Activated CD4-positive, alpha-beta T cell treated with anti-CD3 and anti-CD28 coated beads for 4 hours (primary cell): ENCODE measurements at places on chromosomes 12 and 14.

GRCh38 chr14:33524244-33524643, 426.6 kb downstream of the EGLN3 start:
- no peak for DNase-seq

DNA sequence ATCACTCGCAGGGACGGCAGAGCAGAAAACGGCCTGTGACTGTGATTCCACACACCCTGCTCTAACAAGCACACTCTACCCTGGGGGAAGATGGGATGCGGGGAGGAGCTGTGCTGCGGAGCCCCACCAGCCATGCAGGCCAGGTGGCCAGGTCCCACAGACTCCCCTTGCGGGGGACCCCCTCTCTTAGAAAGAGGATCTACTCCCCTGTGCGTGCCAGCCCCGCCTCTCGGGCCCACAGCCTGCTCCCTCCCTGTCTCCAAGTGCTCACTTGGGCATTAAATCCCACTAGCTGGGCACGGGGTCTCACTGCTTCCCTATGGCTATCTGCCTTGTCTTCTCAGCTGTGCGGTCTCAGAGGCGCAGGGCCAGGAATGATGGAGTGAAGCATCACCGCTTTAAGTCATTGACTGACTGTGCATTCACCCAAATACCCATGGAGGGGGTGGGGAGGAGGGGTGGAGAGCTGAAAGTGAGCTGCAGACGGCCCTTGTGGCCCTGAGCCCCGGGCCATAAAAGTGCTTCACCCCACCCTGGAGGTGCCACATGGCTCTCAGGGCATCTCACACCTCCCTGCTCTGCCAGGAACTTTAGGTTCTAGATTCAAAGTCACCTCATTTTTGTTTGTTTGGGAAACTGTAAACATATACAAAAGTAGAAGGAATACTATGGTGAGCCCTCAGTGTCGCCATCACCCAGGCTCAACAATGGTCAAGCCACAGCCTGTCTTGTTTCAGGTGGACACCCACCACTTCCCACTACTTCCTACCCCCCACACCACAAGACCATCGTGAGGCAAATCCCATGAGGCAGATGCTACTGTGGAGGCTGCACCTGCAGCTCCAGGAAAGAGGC, 9.4 kb downstream of the STX2 start:
- no peak for DNase-seq

- DNase-seq, result no peak
Measured at GRCh38 chr14:22492622-22493542, 96.1 kb downstream of the DAD1 start.

- no peak for DNase-seq
Measured at GRCh38 chr14:49193332-49194065, 392.7 kb downstream of the RPS29 start.

DNA sequence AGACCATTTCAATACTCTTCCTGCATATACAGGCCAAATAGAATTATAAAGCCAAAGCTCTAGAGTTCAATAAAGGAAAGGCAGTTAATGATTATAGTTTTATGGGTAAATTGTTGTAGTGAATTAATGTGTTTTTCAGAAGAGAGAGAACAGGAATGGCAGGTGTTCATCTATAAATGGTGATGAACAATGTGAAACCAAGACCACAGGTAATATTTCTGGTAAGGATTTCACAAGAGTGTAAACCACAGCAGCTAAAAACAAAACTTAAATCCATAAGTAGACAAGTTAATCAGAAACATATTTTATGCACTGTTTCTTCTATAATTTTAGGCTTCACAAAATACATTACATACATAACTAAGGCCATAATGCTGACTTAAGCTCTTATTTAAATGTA, 204.4 kb downstream of the SYT1 start:
- no peak for DNase-seq

DNA sequence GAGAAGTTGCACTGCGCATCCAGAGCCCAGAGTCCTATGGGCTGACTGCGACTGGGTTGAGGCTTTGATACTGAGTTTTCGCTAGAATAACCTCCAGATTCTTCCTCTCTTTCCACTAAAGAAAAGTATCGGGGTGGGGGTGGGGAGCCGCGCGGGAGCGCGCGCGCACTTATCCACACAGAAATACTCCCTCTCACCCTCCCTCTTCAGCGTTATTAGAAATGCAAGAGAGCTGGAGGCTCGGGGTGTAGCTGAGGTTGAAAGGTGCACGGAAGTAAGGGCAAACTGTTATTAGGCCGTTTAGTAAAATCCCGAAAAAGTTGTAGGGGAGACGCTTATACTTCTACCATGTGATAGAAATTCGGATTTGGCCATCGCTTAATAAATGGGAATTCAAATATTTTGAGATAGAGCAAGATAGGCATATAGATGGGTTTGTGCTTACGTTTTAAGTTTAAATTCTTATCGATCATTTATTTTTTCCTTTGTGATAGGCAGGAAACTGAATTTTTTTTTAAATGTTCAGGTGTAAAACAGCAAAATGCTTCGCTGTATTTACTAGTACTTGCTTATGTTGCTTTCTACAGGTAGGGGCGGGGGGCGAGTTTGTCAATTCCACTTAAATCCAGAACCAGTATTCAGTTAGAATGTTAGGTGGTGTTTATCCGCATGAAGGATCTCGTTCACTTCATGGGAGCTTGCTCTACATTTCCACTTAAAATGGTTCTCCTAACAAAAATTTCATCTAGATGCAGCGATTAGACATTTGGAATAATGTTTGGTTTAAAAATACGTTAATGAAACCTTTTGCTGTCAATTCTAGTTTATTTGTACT, 1.1 kb downstream of the ARHGAP5 start:
- peak; percentile 11 for DNase-seq

GRCh38 chr14:75294649-75295033, 16.0 kb downstream of the FOS start:
- no peak for DNase-seq

- no peak for DNase-seq
Measured at GRCh38 chr12:51450333-51450732, 25.7 kb downstream of the SLC4A8 start.

DNA sequence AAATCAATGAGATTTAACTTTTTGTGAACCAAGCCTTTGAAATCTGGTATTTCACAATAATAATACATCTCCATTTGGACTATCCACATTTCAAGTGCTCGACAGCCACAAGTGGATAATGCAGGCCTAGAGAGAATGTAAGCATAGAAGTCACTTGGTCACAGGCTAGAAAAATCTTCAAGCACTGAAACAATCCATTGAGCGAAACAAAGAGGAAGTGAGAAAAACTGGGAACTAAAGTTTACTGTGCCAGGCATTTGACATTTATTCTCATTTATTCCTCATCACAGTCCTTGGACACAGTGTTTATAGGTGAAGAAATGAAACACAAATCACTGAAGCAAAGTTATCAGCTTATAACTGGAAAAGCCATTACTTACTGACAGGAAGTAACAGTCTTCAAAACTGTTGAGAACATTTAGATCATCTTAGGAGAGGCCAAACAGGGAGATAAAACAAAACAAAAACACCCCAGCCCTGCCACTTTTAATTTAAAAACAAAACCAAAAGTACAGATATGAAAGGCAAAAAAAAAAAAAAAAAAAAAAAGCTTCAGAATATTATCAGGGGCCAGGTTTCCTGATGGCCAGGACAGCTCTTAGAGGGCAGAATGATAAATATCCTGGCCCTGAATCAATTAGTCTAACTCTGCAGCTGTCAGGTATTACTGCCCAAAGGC, 29.2 kb downstream of the GNS start:
- no peak for DNase-seq

GRCh38 chr14:87148655-87149054, 844.3 kb downstream of the GALC start:
- no peak for DNase-seq

DNA sequence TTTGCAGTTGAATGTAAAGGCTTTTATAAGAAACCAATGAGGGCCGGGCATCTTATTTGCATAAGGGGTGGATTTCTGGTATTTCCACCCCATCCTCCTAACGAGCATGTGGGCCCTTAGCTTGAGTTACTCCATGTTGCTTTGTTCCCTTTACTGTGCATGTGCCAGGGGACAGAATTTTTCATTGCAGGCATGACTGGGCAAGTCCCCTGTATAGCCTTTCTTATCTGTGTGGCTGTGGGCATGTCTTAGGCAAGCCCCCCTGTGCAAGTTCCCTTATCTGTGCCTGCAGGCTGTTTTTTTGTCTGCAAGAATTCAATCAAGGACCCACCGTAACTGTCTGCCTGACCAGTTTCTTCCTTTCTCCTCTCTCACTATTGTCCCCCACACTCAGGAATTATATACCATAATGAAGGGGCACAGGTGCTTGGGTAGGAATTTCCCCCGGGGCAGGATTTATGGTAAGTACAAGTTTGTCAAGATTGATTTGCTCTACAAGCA, 152.2 kb upstream of the CNOT2 start:
- no peak for DNase-seq

DNA sequence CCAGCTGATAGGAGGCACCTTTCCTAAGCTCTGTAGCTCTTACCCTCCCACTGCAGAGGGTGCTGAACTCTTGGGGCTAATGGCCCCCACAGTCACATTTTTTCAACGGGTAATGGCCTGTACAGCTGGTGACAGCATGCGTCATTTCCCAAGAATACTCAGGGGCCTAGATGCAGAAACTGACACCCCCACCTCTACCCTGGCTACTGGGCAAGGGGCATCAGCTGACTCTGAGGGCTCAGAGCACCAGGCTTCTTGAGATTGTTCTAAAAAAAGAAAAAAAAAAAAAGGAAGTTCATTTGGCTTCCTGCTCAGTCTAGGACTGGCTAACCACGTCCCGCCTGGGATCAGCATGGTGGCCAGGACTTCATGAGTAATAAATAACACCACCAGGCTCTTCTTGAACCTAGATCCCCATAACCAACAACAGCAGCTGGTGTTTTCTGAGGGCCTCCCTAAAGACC, 35.2 kb downstream of the ZFP36L1 start:
- DNase-seq, result no peak

GRCh38 chr12:4962539-4963486, 53.1 kb downstream of the KCNA1 start:
- no peak for DNase-seq

- no peak for DNase-seq
Measured at GRCh38 chr14:87899228-87899627, 93.8 kb downstream of the GALC start.

DNA sequence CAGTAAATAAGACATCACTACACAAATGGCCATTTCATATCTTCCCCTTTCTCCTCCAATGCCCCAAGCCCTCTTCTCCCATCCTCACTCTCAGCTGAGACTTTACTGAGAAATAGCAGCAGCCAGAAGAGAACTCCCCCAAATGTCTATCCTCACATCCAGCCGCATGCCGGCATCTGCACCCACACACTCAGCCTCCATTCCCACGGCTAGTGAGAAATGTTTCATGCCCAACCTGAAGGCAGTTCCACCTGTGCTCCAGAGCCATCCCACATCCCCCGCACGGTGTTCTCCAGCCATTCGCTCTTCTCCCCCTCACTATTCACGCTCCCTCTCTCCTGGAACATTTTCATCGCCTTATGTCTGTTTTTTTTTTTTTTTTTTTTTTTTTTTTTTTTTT, 208.7 kb upstream of the DIO3 start:
- DNase-seq, result no peak

DNA sequence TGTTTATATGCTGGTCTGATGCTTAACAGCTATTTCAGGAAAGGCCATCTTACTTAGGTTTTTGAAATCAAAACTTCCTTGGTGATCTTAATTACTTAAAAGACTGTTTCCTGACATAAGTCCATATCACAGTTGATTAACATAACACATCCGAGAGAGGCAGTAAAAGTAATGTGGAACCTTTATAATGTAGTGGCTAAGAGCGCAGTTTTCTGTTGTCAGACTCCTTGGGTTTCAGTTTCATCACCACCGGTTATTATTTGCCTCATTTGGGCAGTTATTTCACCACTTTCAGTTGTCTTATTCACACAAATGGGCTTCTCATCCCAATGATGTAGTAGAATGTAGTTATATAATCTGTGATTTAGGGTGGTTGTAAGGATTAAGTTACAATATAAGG, 30.9 kb downstream of the TBC1D15 start:
- no peak for DNase-seq

- DNase-seq, result no peak
Measured at GRCh38 chr14:63383776-63384367, 65.1 kb upstream of the GPHB5 start.

- peak; percentile 3 for DNase-seq
Measured at GRCh38 chr14:22928237-22929103, 706 bp downstream of the PRMT5 start.

- DNase-seq, result no peak
Measured at GRCh38 chr12:121596526-121596925, 15.7 kb upstream of the KDM2B start.

GRCh38 chr14:68248481-68249255, 429.1 kb downstream of the RAD51B start:
- no peak for DNase-seq

- DNase-seq, result no peak
Measured at GRCh38 chr14:89288114-89288513, 128.9 kb downstream of the FOXN3 start.

GRCh38 chr12:50728841-50729240, 35.1 kb upstream of the ATF1 start:
- DNase-seq, result no peak
